SJCRH30 (cell line): ENCODE measurements at places on chromosomes 11 and 22.

DNA sequence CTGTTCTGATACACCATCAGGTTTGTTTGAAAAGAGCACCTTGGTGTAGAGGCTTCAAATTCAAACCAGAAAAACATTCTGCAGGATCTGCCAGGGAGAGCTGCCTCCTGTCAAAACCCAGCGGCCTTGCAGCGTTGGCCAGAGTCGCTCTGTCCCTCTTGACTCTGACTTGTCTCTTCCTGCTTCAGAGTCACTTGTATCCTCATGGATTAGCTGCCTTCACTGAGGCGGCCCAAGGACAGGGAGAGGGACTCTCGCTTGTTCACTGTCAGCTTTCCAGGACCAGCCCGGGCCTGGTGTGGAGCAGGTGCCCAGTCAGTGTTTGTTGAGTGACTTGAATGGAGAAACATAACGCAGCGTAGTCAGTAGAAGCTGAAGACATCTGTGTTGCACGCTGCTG, 18.0 kb downstream of the TBC1D22A start:
- no peak overlapping the region for H3K27ac ChIP-seq
- 0 out of 2 replicates have a peak, but pooled peaks cover 2% of the 10 kb centered on the region for H3K36me3 ChIP-seq
- no peak overlapping the region for H3K4me3 ChIP-seq
- no peaks in the 10 kb centered on the region for H3K4me1 ChIP-seq
- no peaks in the 10 kb centered on the region for H3K27me3 ChIP-seq

DNA sequence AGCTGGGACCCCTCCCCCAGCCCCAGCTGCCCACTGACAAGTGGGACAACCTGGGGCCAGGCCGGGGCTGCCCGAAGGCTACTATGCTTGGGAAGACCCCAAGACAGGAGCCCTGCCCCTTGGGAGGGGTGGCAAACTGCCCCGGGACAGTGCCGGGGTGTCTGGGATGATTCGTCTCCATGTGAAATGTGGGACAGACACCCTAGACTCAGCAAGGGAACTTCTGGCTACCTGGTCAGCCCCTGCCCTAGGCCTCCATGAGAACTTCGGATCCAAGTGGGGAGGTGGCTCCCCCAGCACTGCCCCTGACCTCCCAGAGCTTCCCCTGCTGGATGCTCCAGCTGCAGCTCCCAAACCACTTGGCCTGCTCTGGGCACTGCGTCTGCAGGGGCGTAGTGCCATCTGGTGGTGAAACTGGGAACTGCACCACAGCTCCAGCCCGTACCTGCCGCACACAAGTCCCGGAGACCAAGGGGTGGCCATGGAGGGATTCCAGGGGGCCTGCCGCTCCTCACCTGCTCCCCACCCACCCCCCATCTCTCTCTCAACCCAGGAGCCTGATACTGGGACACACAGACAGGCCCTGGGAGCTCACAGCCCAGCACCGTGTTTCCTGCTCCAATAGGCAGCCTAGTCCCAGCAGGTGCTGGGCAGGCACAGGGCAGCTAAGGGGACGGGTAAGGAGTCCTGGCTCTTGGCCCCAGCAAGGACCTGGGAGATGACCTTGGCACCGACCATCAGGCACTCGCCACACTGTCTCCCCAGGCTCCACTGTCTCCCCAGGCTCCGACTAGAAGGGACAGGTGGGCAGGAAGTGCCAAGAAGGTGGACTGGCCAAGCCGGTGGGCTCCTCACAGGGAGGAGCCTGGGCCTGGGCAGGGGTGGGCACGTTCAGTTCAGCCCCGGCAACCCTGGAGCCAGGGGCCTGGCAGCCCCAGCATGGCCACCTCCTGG, 194.1 kb downstream of the IGLL1 start:
- peaks cover 4% of the 10 kb centered on the region for H3K4me1 ChIP-seq
- H3K36me3 ChIP-seq, result no peaks in the 10 kb centered on the region
- no peak overlapping the region for H3K27ac ChIP-seq
- peak; percentile 71 for DNase-seq
- no peaks in the 10 kb centered on the region for H3K27me3 ChIP-seq
- no peak overlapping the region for H3K4me3 ChIP-seq

DNA sequence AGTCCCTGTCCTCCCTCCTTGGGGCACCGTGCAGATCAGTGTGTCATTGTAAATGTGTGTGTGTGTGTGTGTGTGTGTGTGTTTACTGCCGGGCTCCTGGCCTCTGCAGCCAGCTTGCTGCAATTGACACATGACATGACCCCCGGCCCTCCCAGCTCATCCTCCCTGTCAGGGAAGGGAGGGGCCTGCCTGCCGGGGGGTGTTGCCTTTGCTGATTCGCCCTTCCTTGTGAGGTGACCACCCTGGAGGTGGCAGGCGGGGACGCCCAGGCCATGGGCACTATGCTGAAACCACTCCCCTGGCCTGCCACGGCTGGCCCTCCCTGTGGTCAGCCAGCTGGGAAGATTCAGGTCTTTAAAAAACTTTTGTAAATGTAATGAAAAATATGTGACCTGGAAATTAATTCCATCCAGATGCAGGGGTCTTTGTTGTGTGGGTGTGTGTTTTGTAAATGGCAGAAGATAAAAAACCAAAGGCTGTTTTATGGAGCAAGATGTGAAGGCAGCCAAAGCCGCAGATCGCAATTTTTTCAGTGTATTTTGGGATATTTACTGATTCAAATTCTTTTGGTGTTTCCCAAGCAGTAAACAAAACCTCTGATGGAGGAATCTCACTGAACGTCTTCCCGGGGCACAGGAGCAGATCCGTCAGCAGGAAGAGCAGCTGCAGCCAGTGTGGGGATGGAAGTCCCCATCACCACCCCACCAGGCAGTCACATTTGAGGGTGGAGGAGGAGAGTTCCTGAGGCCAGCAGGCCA, 23.2 kb downstream of the SHISAL1 start:
- H3K27ac ChIP-seq, result no peak overlapping the region
- no peaks in the 10 kb centered on the region for H3K4me1 ChIP-seq
- no peak overlapping the region for H3K4me3 ChIP-seq
- no peaks in the 10 kb centered on the region for H3K36me3 ChIP-seq
- no peak for DNase-seq

GRCh38 chr11:126417091-126417862, 61.8 kb downstream of the ST3GAL4 start:
- H3K36me3 ChIP-seq, result 0 out of 2 replicates have a peak, but pooled peaks cover 6% of the 10 kb centered on the region
- no peak overlapping the region for H3K4me3 ChIP-seq
- H3K4me1 ChIP-seq, result peaks cover 15% of the 10 kb centered on the region
- H3K27ac ChIP-seq, result no peak overlapping the region

- H3K4me1 ChIP-seq, result no peaks in the 10 kb centered on the region
- H3K27ac ChIP-seq, result no peak overlapping the region
- H3K27me3 ChIP-seq, result peaks cover 24% of the 10 kb centered on the region; the same call in 1 of the 2 replicates
Observed at GRCh38 chr11:45386972-45387371, 100.8 kb upstream of the SYT13 start.

- no peak overlapping the region for H3K4me3 ChIP-seq
- H3K36me3 ChIP-seq, result no peaks in the 10 kb centered on the region
- DNase-seq, result no peak
- H3K27ac ChIP-seq, result no peak overlapping the region
- H3K27me3 ChIP-seq, result peaks cover 11% of the 10 kb centered on the region
Observed at GRCh38 chr11:47987310-47987709, 7.0 kb downstream of the PTPRJ start.

DNA sequence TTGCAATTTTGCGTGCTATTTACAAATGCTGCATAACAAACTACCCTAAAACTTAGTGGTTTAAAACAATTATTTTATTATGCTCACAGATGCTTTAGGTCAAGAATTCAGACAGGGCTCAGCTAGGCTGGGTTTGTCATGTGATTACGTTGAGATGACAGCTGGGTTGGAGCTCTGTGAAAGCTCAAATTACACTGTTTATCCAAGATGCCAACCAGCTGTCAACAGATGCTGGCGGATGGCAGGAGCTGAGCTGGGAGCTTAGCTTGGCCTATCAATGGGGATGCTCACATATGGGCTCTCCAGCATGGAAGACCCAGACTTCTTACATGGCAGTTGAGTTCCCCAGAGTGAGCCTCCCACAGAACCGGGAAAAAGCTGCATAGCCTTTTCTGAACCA, 62.7 kb downstream of the STK33 start:
- peaks cover 28% of the 10 kb centered on the region for H3K4me1 ChIP-seq
- DNase-seq, result peak; percentile 96
- no peaks in the 10 kb centered on the region for H3K27me3 ChIP-seq
- no peaks in the 10 kb centered on the region for H3K36me3 ChIP-seq
- peak overlapping the region; percentile 23 for H3K4me3 ChIP-seq

- H3K36me3 ChIP-seq, result no peaks in the 10 kb centered on the region
- H3K4me3 ChIP-seq, result no peak overlapping the region
Observed at GRCh38 chr11:111538407-111539114, 2.0 kb upstream of the LAYN start.

DNA sequence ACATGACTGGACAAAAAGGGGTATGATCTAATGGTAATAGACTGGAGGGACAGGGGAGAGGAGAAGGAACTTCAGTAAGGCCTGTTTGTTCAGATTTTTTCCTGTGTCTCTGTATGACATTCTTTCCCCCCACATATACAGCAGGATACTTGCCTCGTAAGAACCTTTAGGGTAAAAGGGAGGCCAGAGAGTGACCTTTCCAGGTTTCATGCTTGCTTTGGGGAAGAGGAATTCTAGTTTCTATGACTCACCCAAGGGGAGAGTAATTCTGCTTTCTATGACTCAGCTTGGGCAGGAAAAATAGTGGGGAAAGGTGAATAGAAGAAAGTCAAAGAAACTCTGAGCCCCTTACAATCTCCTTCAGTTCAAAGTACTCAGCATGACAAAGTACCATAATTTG, 457.0 kb downstream of the DLG2 start:
- H3K27me3 ChIP-seq, result no peaks in the 10 kb centered on the region
- peak; percentile 15 for DNase-seq
- peaks cover 5% of the 10 kb centered on the region; the same call in 1 of the 2 replicates for H3K4me1 ChIP-seq
- no peak overlapping the region for H3K4me3 ChIP-seq
- H3K27ac ChIP-seq, result no peak overlapping the region

DNA sequence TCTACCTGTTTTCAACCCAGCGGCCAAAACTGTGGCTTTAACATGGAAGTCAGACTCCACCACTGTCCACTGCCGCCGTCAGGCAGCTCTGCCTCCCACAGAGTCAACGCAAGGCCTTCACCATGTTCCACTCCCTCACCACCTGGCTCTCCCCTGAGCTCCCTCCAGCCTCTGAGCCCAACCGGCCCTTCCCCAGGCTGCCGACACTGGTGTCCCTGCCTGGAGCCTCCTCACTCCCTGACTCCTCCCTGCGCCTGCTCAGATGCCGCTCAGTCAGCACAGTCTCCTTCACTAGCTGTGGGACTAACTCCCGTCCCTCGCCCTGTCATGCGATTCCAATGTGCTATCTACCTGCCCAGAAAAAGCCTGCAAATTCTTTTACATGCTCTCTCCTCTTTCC, 16.3 kb downstream of the SULT4A1 start:
- H3K27me3 ChIP-seq, result peaks cover 7% of the 10 kb centered on the region; the same call in 1 of the 2 replicates
- no peak overlapping the region for H3K27ac ChIP-seq
- no peaks in the 10 kb centered on the region for H3K4me1 ChIP-seq
- H3K36me3 ChIP-seq, result no peaks in the 10 kb centered on the region
- no peak overlapping the region for H3K4me3 ChIP-seq
- DNase-seq, result no peak

GRCh38 chr22:42931421-42932196, 74.5 kb upstream of the ARFGAP3 start:
- no peak for DNase-seq
- H3K27me3 ChIP-seq, result no peaks in the 10 kb centered on the region
- peaks cover 2% of the 10 kb centered on the region; the same call in 1 of the 2 replicates for H3K36me3 ChIP-seq
- H3K4me3 ChIP-seq, result no peak overlapping the region
- no peak overlapping the region for H3K27ac ChIP-seq
